ENCODE measurements at places on chromosomes 11 and 22. TPM values are rescaled to one million over a fixed set of nuclear protein-coding genes. Genes with fewer than 3 reads are reported as not detected.

OR5A1 gene
- not detected for total RNA-seq

WBP2NL gene
- total RNA-seq: not detected

ACR gene
- 0.62 TPM for total RNA-seq

CATSPER1 gene
- total RNA-seq: not detected

GAB4 gene
- not detected for total RNA-seq

GRCh38 chr11:17932472-17932871 lies 80.4 kb downstream of the SERGEF start:
- H3K4me1 ChIP-seq: peaks cover 17% of the 10 kb centered on the region
- peaks cover 4% of the 10 kb centered on the region for H3K36me3 ChIP-seq
- no peak overlapping the region for H3K4me3 ChIP-seq

GRCh38 chr11:115241899-115242298 lies 262.3 kb downstream of the CADM1 start:
- peaks cover 20% of the 10 kb centered on the region for H3K4me1 ChIP-seq
- H3K27me3 ChIP-seq: no peaks in the 10 kb centered on the region
- no peak for DNase-seq
- no peak overlapping the region for H3K4me3 ChIP-seq

GRCh38 chr11:25928076-25928475 lies 403.9 kb upstream of the ANO3 start:
- no peak overlapping the region for H3K4me3 ChIP-seq
- H3K27me3 ChIP-seq: no peaks in the 10 kb centered on the region
- peaks cover 11% of the 10 kb centered on the region for H3K4me1 ChIP-seq
- H3K36me3 ChIP-seq: no peaks in the 10 kb centered on the region

- no peak overlapping the region for H3K27ac ChIP-seq
- no peaks in the 10 kb centered on the region for H3K27me3 ChIP-seq
- peaks cover 1% of the 10 kb centered on the region for H3K4me1 ChIP-seq
- H3K4me3 ChIP-seq: no peak overlapping the region
- no peaks in the 10 kb centered on the region for H3K36me3 ChIP-seq
Measured at GRCh38 chr11:59463190-59463641, 6.5 kb downstream of the OR4D6 start.

DNA sequence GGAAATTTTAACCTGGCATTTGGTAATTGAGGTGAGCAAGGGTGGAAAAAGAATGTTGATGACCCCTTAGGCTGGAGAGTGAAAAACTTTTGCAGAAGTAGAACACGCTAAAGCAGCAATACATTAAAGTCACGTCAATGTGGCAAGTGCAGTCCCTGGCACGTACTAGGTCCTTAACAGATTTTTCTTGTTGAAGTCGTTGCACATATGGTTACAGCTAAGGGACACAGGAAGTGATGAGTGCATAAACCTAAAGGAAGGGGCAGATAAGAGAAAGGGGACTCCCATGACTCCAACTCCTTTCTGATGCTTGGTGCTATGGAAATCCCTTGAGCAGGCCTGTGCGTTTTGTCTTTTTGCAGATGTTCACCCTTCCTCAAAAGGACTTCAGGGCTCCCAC lies 1.2 kb downstream of the ACCS start:
- H3K27ac ChIP-seq: no peak overlapping the region
- H3K36me3 ChIP-seq: peaks cover 2% of the 10 kb centered on the region
- peak overlapping the region; percentile 88 for H3K4me3 ChIP-seq

GRCh38 chr11:97279341-97279740 lies 889.5 kb downstream of the JRKL start:
- H3K27me3 ChIP-seq: no peaks in the 10 kb centered on the region
- no peaks in the 10 kb centered on the region for H3K4me1 ChIP-seq
- H3K4me3 ChIP-seq: no peak overlapping the region
- no peak overlapping the region for H3K27ac ChIP-seq

- H3K36me3 ChIP-seq: no peaks in the 10 kb centered on the region
- DNase-seq: no peak
- peaks cover 33% of the 10 kb centered on the region for H3K4me1 ChIP-seq
- H3K27ac ChIP-seq: peak overlapping the region; percentile 95
Measured at GRCh38 chr22:40509401-40510134, 127.0 kb downstream of the MRTFA start.

DNA sequence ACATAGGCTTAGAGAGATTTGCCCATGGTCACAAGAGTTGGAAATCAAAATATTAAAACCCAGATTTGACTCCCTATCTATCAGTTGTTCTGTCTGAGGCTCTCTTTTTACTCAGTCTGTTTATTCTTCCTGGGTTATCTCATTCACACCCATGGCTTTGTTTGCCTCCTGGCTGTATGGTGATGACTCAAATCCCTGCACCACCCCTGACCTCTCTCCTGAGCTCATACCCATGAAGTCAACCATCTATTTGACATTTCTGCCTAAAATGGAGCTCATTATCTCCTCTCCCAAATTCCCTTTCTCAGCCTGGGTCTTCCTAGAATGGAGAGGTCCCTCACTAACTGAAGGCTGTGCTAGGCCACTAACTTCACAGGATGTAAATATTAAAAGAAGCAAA lies 27.8 kb upstream of the CCDC134 start:
- no peak overlapping the region for H3K4me3 ChIP-seq
- H3K4me1 ChIP-seq: peaks cover 8% of the 10 kb centered on the region
- peak overlapping the region; percentile 23 for H3K27ac ChIP-seq
- DNase-seq: no peak
- H3K27me3 ChIP-seq: no peaks in the 10 kb centered on the region

DNA sequence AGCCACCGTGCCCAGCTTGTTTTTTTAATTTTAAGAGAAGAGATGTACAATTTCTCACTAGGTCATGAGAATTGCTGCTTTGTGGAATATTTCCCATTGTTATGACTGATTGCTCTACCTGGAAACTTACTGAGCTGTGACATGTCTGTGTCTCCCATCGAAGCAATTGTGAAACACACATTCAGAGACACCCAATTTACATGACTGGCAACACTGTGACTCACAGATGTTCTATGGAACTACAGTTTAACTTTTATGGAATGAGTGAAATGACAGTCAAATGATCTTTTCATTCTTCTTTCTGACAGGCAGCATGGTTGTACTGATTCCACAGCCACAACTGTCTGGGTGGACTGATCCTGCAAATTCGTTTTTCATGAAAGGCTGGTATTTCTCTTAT lies 32.3 kb downstream of the ELF5 start:
- H3K4me1 ChIP-seq: peaks cover 6% of the 10 kb centered on the region
- no peaks in the 10 kb centered on the region for H3K27me3 ChIP-seq
- no peak overlapping the region for H3K4me3 ChIP-seq
- H3K27ac ChIP-seq: no peak overlapping the region

GRCh38 chr11:126743628-126744027 lies 256.9 kb downstream of the KIRREL3 start:
- H3K4me1 ChIP-seq: peaks cover 8% of the 10 kb centered on the region
- no peak for DNase-seq
- peaks cover 100% of the 10 kb centered on the region for H3K27me3 ChIP-seq
- no peak overlapping the region for H3K27ac ChIP-seq

DNA sequence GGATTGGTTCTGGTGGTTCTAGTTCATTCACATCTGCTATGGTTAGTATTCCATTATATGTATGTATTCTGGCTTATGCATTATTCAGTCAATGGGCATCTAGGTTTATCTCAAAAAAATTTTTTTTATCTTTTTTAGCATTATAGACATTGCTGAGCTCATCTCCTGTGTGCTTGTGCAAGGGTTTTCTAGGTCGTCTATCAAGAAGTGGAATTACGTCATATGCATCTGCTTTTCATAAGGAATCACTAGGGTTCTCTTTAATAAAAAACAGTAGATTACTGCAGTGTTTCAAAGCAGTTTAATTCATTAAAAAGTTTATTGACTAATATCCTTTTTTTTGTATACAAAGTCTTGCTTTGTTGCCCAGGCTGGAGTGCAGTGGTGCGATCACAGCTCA lies 21.3 kb downstream of the TBC1D22A start:
- H3K4me3 ChIP-seq: no peak overlapping the region
- no peaks in the 10 kb centered on the region for H3K27me3 ChIP-seq
- no peak overlapping the region for H3K27ac ChIP-seq
- H3K36me3 ChIP-seq: peaks cover 2% of the 10 kb centered on the region
- DNase-seq: no peak

- DNase-seq: no peak
- peaks cover 27% of the 10 kb centered on the region for H3K4me1 ChIP-seq
- no peak overlapping the region for H3K27ac ChIP-seq
- H3K36me3 ChIP-seq: no peaks in the 10 kb centered on the region
Measured at GRCh38 chr11:65482306-65482850, 16.5 kb upstream of the MALAT1 start.

DNA sequence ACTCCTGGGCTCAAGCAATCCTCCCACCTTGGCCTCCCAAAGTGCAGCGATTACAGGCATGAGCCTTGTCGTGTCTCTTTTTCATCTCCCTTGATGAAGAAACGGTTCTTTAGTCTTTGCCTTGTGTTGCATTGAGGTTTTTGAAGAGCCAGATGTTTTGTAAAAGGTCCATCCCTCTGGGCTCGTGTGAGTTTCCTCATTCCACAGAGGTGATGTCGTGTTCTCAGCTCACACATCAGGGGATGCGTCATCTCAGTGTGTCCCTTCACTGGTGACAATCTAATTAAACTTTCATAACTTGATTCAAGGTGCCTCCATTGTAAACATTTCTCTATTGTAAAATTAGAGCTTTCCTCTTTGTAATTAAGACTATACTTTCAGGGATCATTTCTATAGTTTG lies 29.7 kb upstream of the TEF start:
- peak overlapping the region; percentile 7 for H3K27ac ChIP-seq
- no peaks in the 10 kb centered on the region for H3K4me1 ChIP-seq
- no peak overlapping the region for H3K4me3 ChIP-seq
- no peaks in the 10 kb centered on the region for H3K27me3 ChIP-seq
- peaks cover 22% of the 10 kb centered on the region for H3K36me3 ChIP-seq

- no peak for DNase-seq
- H3K4me3 ChIP-seq: no peak overlapping the region
- H3K4me1 ChIP-seq: peaks cover 9% of the 10 kb centered on the region
- no peaks in the 10 kb centered on the region for H3K36me3 ChIP-seq
- H3K27ac ChIP-seq: no peak overlapping the region
- peaks cover 48% of the 10 kb centered on the region for H3K27me3 ChIP-seq
Measured at GRCh38 chr11:119531623-119532022, 108.7 kb upstream of the THY1 start.

GRCh38 chr11:92511522-92512203 lies 287.0 kb downstream of the FAT3 start:
- H3K36me3 ChIP-seq: peaks cover under 1% of the 10 kb centered on the region
- H3K27me3 ChIP-seq: no peaks in the 10 kb centered on the region
- H3K4me3 ChIP-seq: no peak overlapping the region
- H3K4me1 ChIP-seq: no peaks in the 10 kb centered on the region
- no peak overlapping the region for H3K27ac ChIP-seq
- DNase-seq: no peak

GRCh38 chr22:28154861-28155260 lies 235.8 kb upstream of the PITPNB start:
- no peak for DNase-seq
- no peak overlapping the region for H3K27ac ChIP-seq
- no peak overlapping the region for H3K4me3 ChIP-seq
- peaks cover 4% of the 10 kb centered on the region for H3K4me1 ChIP-seq
- H3K36me3 ChIP-seq: peaks cover 3% of the 10 kb centered on the region
- no peaks in the 10 kb centered on the region for H3K27me3 ChIP-seq

DNA sequence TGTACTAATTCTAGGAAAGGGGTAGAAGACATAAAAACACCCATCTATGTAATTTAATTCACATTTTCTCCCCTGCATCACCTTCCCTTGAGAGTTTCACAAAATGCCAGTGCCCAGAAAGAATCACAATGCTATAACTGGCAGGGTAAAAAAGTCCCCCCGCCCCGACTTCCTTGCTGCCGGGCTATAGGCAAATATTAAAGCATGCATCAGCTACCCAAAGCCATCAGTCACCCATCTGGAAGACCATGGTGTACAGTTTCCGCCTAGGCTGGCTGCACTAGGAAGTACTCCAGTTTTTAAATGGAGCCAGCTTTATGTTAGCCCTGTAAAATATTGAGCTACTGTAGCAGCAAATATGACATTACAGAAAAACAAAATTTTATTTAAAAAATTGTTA lies 67.8 kb downstream of the ST14 start:
- H3K36me3 ChIP-seq: peaks cover 6% of the 10 kb centered on the region
- DNase-seq: no peak
- H3K4me1 ChIP-seq: no peaks in the 10 kb centered on the region
- no peak overlapping the region for H3K27ac ChIP-seq
- no peaks in the 10 kb centered on the region for H3K27me3 ChIP-seq
- H3K4me3 ChIP-seq: no peak overlapping the region

- no peaks in the 10 kb centered on the region for H3K27me3 ChIP-seq
- H3K4me3 ChIP-seq: no peak overlapping the region
- H3K4me1 ChIP-seq: peaks cover 58% of the 10 kb centered on the region
- no peaks in the 10 kb centered on the region for H3K36me3 ChIP-seq
- H3K27ac ChIP-seq: peak overlapping the region; percentile 96
Measured at GRCh38 chr11:58924230-58924629, 15.1 kb upstream of the GLYATL1 start.

DNA sequence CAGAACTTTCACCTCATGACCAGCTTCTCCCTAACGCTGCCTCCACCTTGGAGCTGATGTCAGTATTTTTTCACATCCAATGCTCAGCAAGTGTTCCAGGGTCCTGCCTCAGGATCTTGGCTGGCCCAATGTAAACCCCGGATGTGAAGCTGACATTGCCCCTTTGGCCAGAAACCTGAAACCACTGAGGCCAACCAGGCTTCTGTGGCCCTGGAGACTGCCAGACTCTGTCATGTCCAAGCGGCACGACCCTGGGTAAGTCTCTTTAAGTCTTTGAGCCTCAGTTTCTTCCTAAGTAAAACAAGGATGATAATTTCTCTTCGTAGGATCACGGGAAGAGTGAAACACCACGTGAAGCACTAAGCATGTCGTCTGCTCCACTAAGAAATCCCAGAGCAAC lies 22.8 kb downstream of the SERPIND1 start:
- H3K36me3 ChIP-seq: peaks cover 12% of the 10 kb centered on the region
- no peaks in the 10 kb centered on the region for H3K27me3 ChIP-seq
- DNase-seq: no peak
- H3K4me3 ChIP-seq: no peak overlapping the region
- no peak overlapping the region for H3K27ac ChIP-seq

GRCh38 chr22:29125443-29125778 lies 52.6 kb downstream of the KREMEN1 start:
- no peak overlapping the region for H3K27ac ChIP-seq
- no peaks in the 10 kb centered on the region for H3K27me3 ChIP-seq
- peaks cover 12% of the 10 kb centered on the region for H3K4me1 ChIP-seq
- peaks cover 9% of the 10 kb centered on the region for H3K36me3 ChIP-seq
- no peak for DNase-seq
- H3K4me3 ChIP-seq: no peak overlapping the region

Data from progenitor cell of endocrine pancreas (in vitro differentiated cells).